ENCODE measurements at places on chromosomes 3 and 15.

DNA sequence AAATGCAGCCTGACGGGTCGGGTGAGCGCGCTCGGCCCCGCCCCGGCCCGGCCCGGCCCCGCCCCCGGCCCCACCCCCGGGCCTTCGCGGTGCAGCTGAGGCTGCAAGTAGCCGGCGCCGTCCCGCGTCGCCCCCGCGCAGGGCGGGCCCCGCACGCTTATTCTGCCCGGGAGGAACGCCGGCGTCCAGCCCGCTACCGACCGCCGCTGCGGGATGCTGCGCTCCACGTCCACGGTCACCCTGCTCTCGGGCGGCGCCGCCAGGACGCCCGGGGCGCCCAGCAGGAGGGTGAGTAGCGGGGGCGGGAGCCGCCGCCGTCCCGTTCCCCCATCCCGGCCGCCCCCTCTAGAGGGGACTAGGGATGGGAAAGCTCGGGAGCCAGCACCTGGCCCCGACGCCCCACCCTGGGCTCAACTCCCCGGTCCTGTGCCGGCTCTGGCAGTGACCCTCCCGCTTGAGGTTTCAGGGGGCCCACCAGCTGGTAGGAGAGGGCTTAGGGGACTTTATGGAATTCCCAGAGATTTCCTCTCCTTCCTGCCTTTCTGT is at the start of gene MYZAP:
TSS of gene MYZAP (plus strand) at position 83 of the 546 bp plus-strand sequence. CDS start at position 214, 131 bp downstream.
- peak; percentile 37 for DNase-seq

GRCh38 chr3:53858096-53858741 is 11.9 kb downstream of the IL17RB start:
- no peak for DNase-seq

GRCh38 chr15:25134546-25134945 is 179.8 kb downstream of the SNRPN start:
- no peak for DNase-seq

GRCh38 chr3:67819447-67819846 is 165.0 kb upstream of the SUCLG2 start:
- no peak for DNase-seq

- peak; percentile 63 for DNase-seq
Observed at GRCh38 chr3:85360742-85361387, 402.1 kb downstream of the CADM2 start.

DNA sequence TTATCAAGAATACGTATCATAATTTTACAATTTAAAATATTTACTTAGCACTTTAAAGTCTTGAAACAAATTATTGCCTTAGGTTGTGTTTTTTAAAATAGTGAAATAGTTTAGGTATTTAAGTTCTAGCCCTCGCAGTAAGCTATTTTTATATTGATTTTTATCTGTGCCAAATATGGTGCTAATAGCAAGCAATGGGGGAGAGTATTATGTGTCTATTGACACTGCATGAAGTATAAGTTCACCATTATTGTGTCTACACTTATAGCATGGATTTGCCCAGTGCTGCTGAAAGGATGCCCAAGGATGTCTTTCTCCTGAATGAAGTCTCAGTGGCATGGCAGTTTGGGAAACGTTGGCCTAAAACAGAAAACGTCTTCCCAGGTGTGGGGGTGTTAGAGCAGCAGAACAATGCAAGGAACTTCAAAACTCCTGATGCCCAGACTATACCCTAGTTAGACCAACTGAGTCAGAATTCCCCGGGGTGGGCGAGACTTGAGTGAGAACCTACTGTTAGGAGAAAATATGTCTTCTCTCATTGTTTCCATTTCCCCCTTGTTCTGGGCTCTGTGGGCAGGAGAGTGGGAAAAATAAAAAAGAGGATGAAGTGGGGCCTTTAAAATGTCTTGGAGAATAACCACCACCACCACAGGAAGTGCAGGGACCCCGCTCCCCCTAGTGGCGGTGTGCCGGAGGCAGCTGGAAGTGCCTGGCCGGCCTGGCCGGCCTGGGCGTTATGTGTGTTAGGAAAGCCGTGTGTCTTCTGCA is 104.2 kb upstream of the SLC7A14 start:
- peak; percentile 11 for DNase-seq

- no peak for DNase-seq
Observed at GRCh38 chr3:18349197-18349798, 75.8 kb downstream of the SATB1 start.

GRCh38 chr15:77667338-77668234 is 34.9 kb upstream of the LINGO1 start:
- no peak for DNase-seq

GRCh38 chr3:179956416-179956830 is 80.3 kb downstream of the PEX5L start:
- DNase-seq: no peak

GRCh38 chr15:77282333-77282732 is 137.6 kb downstream of the PEAK1 start:
- DNase-seq: no peak

DNA sequence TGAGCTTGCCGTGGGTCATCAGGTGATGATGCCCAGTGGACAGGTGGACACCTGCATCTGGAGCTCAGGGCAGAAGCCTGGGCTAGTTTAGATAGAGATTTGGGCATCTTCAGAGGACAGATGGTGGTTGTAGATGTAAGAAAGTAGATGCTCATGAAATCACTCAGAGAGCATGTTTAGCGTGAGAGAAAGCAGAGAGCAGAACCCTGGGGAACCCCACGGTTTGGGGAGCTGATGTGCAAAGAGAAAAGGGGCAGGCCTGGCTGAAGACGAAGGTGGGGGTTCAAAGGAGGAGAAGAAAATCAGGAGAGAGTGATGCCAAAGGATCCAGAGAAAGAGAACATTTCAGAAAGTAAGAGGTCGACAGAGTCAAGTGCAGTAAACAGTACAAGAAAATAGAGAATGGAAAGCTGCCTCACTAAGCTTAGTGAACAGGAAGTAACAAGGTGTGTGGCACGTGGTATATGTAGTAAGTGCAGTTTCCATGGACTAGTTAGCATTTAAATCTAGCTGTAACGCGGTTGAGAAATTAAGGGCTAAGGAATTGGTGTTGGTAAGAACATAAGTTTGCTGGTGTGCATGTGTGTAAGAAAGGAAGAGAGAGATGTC is 13.5 kb downstream of the TIGIT start:
- no peak for DNase-seq

DNA sequence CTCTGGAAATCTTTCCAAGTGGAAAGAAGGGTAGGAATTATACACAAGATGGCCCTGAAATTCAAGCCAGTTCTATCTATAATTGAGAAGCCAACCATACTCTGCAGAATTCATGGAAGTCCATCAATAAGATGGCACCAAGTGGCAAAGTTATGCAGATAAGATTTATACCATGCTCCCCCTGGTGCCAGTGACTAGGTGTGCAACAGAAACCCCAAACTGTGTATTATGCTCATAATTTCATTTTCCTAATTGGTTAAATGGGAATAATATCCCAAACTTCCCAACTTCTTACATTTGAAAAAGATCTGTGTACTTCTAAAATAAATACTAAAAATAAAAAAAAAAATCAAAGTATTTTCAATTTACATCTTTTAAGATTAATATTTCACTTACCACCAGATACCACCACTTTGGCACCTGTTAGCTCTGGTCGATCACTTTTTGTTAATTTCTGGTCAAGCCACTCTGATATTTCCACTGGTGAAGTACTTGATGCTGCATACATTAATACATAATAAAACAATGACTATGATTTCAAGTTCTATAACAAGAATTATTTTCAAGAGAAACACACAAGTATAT is 25.9 kb downstream of the ETFA start:
- no peak for DNase-seq

GRCh38 chr3:71718072-71718471 is 7.1 kb downstream of the EIF4E3 start:
- DNase-seq: no peak

DNA sequence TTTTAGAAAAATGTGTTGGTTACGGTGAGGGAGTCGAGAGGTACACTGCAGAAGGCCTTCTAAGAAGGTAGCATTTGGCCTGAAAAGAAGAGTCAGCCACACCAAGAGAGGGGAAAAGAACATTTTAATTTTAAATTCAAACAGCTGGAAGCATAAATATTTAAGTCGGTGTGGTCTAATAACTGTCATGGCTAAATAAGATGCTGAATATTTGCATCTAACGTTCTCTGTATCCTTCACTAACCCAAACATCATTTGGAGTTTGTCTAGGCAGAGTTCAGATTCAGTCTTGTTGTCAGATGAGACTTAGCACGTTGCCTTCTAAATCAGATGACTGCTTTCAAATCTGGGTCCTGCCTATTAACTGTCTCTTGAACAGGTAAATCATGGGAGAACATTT is 583.3 kb downstream of the DIPK2A start:
- DNase-seq: no peak

- DNase-seq: peak; percentile 28
Observed at GRCh38 chr3:69161587-69162307, 39.4 kb upstream of the LMOD3 start.

DNA sequence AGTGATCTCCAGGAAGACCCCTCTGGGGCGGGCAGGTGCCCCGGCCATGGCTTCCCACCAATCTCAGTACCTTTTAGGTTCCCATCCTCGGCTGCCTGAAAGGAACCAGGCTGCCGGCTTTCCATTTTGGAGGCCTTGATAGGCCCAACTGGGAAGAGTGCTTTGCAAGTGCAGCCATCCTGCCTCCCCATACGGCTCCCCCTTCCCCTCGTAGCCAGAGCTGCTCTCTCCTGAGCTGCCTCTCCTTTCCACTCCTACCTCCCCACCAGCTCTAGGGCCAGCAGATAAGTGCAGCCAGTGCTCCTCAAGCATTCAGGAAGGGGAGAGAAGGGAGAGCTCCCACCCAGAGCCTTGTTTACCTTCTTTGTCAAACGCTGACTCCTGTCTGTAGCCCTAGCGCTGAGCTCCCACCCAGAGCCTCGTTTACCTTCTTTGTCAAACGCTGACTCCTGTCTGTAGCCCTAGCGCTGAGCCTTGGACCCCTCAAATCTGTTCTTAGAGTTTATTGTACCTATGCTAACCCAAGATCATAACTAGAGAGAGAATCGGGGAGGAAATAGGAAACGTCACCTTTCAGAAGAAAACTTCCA is 133.0 kb downstream of the LRRK1 start:
- no peak for DNase-seq

DNA sequence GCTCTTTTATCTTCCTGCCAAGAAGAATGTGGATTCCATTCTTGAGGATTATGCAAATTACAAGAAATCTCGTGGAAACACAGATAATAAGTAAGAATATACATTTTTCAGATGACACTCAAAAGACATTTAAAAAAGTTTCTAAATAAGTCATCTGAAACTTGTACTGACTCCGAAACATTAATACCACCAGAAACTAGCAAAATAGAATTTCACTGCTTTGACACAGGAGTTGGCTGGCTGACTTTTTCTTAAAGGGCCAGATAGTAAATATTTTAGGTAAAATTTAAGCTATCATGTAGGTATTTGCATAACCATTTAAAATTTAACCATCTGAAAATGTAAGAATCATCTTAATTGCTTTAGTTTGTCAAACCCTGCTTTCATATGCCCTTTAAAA is 20.8 kb downstream of the MORF4L1 start:
- DNase-seq: no peak

DNA sequence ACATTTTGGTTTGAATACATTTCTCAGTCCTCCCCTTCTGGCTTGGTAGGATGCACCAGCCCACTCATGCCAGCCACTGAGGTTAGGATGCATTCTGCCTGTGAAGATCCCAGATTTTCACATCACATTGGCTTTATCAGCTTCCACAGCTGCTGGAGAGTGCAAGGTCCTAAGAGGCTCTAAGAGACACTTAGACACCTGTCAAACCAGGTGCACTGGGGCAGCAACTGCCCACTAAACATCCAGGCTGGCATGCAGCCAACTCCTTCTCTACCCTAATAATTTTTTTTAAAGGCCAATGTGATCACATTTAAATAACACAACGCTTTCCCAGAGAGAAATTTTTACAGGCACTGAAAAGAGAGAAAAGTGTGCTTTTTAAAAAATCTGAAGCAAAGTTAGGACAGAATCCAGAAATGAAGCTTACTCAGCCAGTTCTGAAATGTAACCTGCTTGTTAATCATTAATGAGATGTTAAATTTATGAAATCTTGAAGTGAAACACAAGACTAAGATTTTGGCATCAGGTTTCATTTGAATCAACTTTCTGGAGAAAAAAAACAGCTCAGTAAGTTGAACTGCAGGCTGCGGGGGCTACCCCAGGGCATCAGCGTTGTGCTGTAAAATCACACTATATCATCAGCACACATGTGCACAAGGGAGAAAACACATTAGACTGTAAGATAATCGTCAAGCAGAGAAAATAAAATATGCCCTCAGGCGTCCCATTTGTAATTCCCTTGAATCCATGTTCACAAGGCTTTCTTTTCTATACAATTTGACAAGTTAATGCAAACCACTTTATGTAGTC is 312.9 kb downstream of the ZBBX start:
- DNase-seq: peak; percentile 81

DNA sequence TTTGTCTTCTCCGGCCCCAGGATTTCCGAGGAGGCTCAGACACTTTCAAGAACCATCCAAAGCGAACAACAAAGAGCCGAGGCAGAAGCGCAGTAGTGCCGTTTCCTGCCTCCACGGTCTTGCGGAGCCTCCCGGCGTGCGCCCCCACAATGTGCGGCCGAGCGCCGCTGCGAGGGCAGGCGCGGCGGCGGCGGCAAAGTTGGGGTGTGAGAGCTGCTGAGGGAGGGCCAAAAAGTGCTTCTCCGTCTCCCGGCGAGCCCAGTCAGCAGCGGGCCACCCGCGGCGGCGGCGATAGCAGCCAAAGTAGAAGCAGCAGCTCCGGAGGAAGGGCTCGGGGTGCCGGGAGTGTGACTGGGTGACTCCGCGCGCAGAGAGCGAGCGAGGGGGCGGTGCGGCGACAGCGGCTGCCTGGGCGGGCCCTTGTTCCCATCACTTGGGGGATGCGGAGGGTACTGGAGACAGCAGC is 749.1 kb downstream of the ROBO1 start:
- peak; percentile 55 for DNase-seq

GRCh38 chr3:67106874-67107273 is 108.8 kb downstream of the KBTBD8 start:
- no peak for DNase-seq

GRCh38 chr15:89822026-89822425 is 7.4 kb upstream of the ANPEP start:
- DNase-seq: no peak

GRCh38 chr3:75768303-75769017 is 16.9 kb downstream of the ZNF717 start:
- no peak for DNase-seq

DNA sequence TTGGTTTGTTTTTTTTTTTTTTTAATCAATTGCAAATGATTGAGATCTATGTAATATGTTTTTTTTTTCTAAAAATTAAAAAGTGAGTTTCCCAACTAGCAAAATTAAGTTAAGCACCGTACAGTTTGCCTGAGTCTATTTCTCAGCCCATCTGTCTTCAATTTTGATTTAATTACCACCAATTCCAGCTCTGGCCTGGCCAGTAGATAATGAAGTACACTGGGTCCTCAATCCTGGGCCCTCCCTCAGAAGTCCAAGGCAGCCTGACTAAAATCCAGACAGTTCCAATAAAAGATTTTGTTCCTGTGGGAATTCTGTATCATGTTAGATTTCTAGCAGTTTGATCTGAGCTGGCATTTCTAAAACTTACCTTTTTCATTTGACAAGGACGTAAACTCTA is 887.2 kb downstream of the NAALADL2 start:
- DNase-seq: no peak

- no peak for DNase-seq
Observed at GRCh38 chr3:177673112-177673914, 476.0 kb upstream of the TBL1XR1 start.

All from NCI-H345 (cell line).